ENCODE measurements at places on chromosomes 16 and 17. TPM values are rescaled to one million over a fixed set of nuclear protein-coding genes. Genes with fewer than 3 reads are reported as not detected.

EXOSC6 gene
- total RNA-seq, result 30.5 TPM

EXOC7 gene
- 133 TPM for total RNA-seq

P2RX5 gene
- 295 TPM for total RNA-seq

GPR179 gene
- not detected for total RNA-seq

- H3K4me3 ChIP-seq, result no peak overlapping the region
- H3K27me3 ChIP-seq, result peaks cover 8% of the 10 kb centered on the region
- peaks cover 23% of the 10 kb centered on the region for H3K4me1 ChIP-seq
- no peaks in the 10 kb centered on the region for H3K36me3 ChIP-seq
- no peak for DNase-seq
Observed at GRCh38 chr17:36036235-36036634, 18.5 kb upstream of the CCL23 start.

DNA sequence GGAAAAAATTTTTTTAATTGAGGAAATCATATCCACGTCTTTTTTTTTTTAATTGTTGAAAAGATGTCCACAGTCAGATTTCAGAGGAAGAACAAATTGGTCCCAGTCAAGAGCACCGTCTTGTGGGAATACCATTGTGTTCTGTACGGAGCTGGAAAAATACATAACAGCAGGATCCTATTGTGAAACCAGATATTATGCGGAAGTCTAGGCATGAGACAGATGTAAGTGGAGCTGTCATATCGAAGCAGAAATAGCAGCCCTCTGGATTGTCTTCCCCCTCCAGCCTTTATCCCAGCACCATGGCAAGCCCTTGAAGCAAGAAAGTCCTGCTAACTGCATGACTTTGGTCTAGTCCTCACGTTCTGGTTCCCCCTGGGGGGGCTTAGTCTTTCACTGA is 391.6 kb upstream of the ASIC2 start:
- no peak for DNase-seq
- no peak overlapping the region for H3K4me3 ChIP-seq
- no peak overlapping the region for H3K27ac ChIP-seq
- H3K27me3 ChIP-seq, result peaks cover 1% of the 10 kb centered on the region
- H3K4me1 ChIP-seq, result no peaks in the 10 kb centered on the region

SOST gene
- total RNA-seq, result not detected
